ENCODE measurements at places on chromosomes 5 and 9.

DNA sequence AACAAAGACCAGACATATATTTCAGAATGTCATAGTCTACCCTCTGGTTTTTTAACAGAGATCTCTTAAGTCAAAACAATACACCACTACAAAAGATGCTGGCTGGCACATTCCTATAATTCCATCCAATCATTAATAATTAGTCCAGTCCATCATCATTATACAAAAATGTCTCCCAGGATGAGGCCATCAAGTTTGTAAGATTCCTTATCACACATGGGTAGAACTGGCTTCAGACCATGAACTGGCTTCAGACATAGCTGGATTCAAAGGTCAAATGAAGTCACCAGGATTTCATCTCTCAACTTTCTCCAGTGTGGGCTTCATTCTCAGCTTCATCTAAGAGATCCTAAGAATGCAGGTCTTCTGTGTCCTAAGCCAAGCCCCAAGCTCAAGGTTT, 147.1 kb downstream of the ENC1 start:
- DNase-seq, result no peak
- H3K27me3 ChIP-seq, result peaks cover 11% of the 10 kb centered on the region
- H3K4me1 ChIP-seq, result no peaks in the 10 kb centered on the region
- H3K4me3 ChIP-seq, result no peak overlapping the region
- no peak overlapping the region for H3K27ac ChIP-seq
- no peaks in the 10 kb centered on the region for H3K36me3 ChIP-seq

GRCh38 chr9:133974631-133975341, 17.3 kb downstream of the VAV2 start:
- no peaks in the 10 kb centered on the region for H3K27me3 ChIP-seq
- H3K27ac ChIP-seq, result no peak overlapping the region
- H3K4me1 ChIP-seq, result no peaks in the 10 kb centered on the region
- DNase-seq, result no peak
- no peaks in the 10 kb centered on the region for H3K36me3 ChIP-seq

GRCh38 chr5:163825661-163826060, 320.2 kb downstream of the MAT2B start:
- H3K4me3 ChIP-seq, result no peak overlapping the region
- H3K4me1 ChIP-seq, result no peaks in the 10 kb centered on the region
- H3K27ac ChIP-seq, result no peak overlapping the region
- no peak for DNase-seq
- no peaks in the 10 kb centered on the region for H3K27me3 ChIP-seq

GRCh38 chr9:107706701-107707427, 217.3 kb upstream of the KLF4 start:
- no peak overlapping the region for H3K4me3 ChIP-seq
- DNase-seq, result no peak
- H3K36me3 ChIP-seq, result no peaks in the 10 kb centered on the region
- no peaks in the 10 kb centered on the region for H3K4me1 ChIP-seq
- no peak overlapping the region for H3K27ac ChIP-seq

- H3K4me3 ChIP-seq, result no peak overlapping the region
- H3K36me3 ChIP-seq, result no peaks in the 10 kb centered on the region
- no peak overlapping the region for H3K27ac ChIP-seq
- peaks cover 6% of the 10 kb centered on the region for H3K4me1 ChIP-seq
- no peak for DNase-seq
Measured at GRCh38 chr5:56763182-56763581, 52.2 kb upstream of the MAP3K1 start.

GRCh38 chr5:69129413-69129812, 35.6 kb downstream of the SLC30A5 start:
- no peak overlapping the region for H3K4me3 ChIP-seq
- no peak for DNase-seq
- no peak overlapping the region for H3K27ac ChIP-seq

DNA sequence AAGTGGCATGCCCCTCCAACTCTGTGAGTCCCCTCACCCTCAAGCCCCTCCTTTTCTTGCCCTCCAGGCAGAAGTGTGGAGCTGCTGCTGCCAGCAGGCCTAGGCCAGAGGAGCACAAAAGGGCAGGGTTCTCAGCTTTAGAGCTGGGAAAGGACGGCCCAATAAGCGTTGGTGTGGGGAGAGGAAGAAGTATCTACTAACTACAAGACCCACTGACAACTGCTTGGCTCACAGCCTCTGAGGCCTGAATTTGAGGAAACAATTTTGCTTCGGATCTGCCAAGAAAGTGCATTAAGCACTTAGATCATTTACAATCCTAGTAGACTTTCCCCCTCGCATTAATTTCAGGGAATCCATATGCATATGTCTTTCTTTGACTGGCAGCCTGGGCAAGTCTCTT, 179.4 kb downstream of the SNX18 start:
- H3K4me3 ChIP-seq, result no peak overlapping the region
- no peak overlapping the region for H3K27ac ChIP-seq
- H3K36me3 ChIP-seq, result no peaks in the 10 kb centered on the region
- H3K4me1 ChIP-seq, result no peaks in the 10 kb centered on the region
- no peaks in the 10 kb centered on the region for H3K27me3 ChIP-seq

DNA sequence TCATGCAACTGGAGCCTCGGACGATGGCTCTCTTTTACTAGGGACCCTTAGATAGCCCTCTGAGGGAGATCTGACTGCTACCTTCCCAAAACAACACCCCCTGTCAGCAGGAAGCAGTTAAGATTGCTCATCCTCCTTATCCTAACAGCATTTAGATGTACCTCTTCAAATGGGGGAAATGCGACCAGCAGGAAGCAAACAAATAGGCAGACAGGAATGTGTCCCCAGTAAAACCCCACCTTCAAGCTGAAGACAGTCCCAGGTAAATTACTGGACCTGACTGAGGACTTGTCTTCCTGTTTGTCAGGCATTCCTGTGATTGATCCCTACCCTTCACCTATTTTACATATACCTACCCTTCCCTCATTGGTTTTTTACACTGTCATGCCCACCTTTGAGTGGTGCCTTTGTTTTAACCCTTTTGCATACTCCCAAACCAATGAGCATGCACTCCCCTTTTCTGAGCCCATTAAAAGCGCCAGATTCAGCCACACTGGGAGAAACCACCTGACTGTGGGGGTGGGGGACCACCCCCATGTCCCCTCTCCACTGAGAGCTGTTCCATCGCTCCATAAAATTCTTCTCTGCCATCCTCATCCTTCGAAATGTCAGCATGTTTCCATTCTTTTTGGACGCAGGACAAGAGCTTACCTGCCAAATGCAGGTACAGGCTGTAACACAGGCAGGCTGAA, 954.0 kb upstream of the CDH6 start:
- no peaks in the 10 kb centered on the region for H3K4me1 ChIP-seq
- no peak overlapping the region for H3K27ac ChIP-seq

DNA sequence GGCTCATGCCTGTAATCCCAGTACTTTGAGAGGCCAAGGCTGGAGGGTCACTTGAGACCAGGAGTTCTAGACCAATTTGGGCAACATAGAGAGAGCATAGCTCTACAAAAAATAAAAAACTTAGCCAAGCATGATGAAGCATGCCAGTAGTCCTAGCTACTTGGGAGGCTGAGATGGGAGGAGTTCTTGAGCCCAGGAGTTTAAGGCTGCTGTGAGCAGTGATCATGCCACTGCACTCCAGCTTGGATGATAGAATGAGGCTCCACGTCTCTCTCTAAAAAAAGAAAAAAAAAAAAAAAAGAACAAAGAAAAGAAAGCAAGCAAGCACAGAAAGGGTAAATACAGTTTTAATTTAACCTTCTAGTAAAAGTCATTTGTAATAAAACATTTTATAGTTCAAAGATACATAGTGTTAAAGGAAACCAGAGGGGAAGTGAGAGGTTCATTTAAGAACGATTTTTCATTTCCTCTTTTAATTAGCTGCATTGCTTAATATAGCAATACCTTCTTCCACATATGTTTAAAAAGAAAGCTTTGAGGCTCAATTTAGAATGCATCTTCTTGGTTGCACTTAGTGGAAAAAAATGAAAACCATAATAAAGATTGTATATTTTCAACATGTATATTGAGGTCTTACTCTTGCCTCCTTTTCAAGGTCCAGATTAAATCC, 14.9 kb downstream of the GAPT start:
- H3K27ac ChIP-seq, result no peak overlapping the region
- DNase-seq, result no peak
- peaks cover 18% of the 10 kb centered on the region for H3K27me3 ChIP-seq
- no peaks in the 10 kb centered on the region for H3K4me1 ChIP-seq
- H3K36me3 ChIP-seq, result no peaks in the 10 kb centered on the region

DNA sequence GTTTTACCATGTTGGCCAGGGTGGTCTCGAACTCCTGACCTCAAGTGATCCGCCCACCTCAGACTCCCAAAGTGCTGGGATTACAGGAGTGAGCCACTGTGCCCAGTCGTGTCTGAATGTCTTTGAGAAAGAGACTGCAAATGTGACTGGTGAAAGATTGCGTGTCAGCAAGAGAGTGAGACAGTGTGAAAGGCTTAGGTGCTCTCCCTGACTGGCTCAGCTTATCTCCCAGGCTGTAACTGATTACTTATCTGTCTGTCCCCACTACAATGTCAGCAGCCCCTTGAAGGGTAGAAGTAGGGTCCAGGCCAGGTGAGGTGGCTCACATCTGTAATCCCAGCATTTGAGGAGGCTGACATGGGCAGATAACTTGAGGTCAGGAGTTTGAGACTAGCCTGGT, 3.4 kb upstream of the FGFR4 start:
- no peak overlapping the region for H3K4me3 ChIP-seq
- H3K36me3 ChIP-seq, result no peaks in the 10 kb centered on the region
- DNase-seq, result no peak
- peaks cover 4% of the 10 kb centered on the region for H3K4me1 ChIP-seq
- no peak overlapping the region for H3K27ac ChIP-seq

GRCh38 chr5:180535573-180535972, 41.4 kb downstream of the CNOT6 start:
- H3K4me3 ChIP-seq, result no peak overlapping the region
- no peak overlapping the region for H3K27ac ChIP-seq
- peaks cover 27% of the 10 kb centered on the region for H3K36me3 ChIP-seq
- DNase-seq, result no peak
- peaks cover 23% of the 10 kb centered on the region for H3K4me1 ChIP-seq

- H3K4me1 ChIP-seq, result peaks cover 12% of the 10 kb centered on the region
- DNase-seq, result no peak
- no peak overlapping the region for H3K4me3 ChIP-seq
- no peaks in the 10 kb centered on the region for H3K36me3 ChIP-seq
- peaks cover 10% of the 10 kb centered on the region for H3K27me3 ChIP-seq
Measured at GRCh38 chr5:72465066-72465465, 42.1 kb downstream of the ZNF366 start.

- H3K4me3 ChIP-seq, result no peak overlapping the region
- H3K27me3 ChIP-seq, result no peaks in the 10 kb centered on the region
- no peak for DNase-seq
Measured at GRCh38 chr9:37975639-37976038, 71.7 kb upstream of the SLC25A51 start.

DNA sequence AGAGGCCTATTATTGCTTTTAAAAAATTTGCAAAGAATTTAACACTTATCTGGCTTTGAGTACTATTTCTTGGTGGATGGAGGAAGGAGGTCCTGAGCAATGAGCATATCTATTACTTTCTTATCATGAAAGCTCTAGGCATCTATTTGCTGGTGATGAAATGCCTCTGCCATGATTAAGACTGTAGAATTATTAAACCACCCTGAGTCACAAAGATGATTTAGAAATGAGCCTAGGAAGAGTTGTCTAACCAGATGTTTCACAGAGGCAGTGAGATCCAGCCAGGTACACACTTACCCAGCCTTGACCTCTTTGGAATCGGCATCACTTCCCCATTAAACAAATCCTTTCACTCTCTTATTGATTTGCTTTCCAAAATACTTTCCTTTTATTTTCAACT, 304.4 kb upstream of the KIF2A start:
- no peaks in the 10 kb centered on the region for H3K4me1 ChIP-seq
- no peak for DNase-seq
- no peaks in the 10 kb centered on the region for H3K36me3 ChIP-seq
- H3K27ac ChIP-seq, result no peak overlapping the region

- H3K4me1 ChIP-seq, result no peaks in the 10 kb centered on the region
- H3K27me3 ChIP-seq, result no peaks in the 10 kb centered on the region
- no peaks in the 10 kb centered on the region for H3K36me3 ChIP-seq
- H3K27ac ChIP-seq, result no peak overlapping the region
- DNase-seq, result no peak
Measured at GRCh38 chr9:107973451-107973850, 483.9 kb upstream of the KLF4 start.

DNA sequence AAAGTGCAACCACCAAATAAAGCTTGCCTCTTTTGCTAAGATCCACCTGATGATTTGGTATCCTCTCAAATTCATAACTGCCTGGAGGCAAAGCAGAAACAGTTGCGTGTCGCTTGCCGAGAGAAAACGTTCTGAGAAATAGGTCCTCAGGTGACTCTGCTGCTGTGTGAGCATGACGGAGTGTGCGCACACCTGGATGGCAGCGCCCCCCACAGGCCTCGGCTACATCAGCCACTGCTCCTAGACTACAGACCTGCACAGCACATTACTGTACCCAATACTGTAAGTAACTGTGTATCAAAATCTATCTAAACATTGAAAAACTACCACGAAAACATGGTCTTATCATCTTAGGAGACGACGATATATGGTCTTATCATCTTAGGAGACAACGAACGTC, 87.4 kb downstream of the CAMSAP1 start:
- no peak for DNase-seq
- H3K4me1 ChIP-seq, result peaks cover under 1% of the 10 kb centered on the region
- H3K27me3 ChIP-seq, result no peaks in the 10 kb centered on the region
- H3K4me3 ChIP-seq, result no peak overlapping the region
- peaks cover 65% of the 10 kb centered on the region for H3K36me3 ChIP-seq

DNA sequence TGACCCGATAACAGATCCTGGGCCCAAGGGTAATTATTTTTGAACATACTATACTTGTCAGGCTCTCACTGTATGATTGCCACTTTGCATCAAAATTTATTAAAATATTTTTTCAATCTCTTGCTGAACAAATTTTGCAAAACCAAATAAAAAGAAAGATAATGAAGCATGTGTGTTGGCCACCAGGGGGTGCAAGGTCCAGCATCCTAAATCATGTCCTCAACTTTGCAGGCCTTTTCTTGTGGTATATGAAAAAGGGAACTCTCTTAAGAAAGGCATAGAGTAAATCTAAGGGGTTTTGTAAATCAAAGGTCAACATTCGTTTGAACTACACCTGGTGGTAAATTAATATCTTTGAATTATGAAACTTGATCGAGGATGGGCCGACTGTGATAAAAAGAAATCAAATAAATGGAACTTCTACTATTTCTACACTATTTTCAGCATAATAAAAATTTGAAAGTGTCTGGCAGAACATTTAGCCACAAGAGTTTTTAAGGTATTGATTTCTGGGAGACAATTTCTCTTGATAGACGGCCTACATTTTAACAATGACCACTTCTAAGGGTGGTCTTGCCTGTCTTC, 676.5 kb downstream of the DMRTA1 start:
- H3K27me3 ChIP-seq, result no peaks in the 10 kb centered on the region
- H3K27ac ChIP-seq, result no peak overlapping the region
- DNase-seq, result no peak
- H3K4me3 ChIP-seq, result no peak overlapping the region
- H3K36me3 ChIP-seq, result no peaks in the 10 kb centered on the region

GRCh38 chr5:83608122-83608521, 112.5 kb downstream of the HAPLN1 start:
- H3K36me3 ChIP-seq, result no peaks in the 10 kb centered on the region
- no peak overlapping the region for H3K4me3 ChIP-seq
- DNase-seq, result no peak
- H3K27me3 ChIP-seq, result peaks cover 3% of the 10 kb centered on the region
- H3K27ac ChIP-seq, result no peak overlapping the region
